Stimulated activated CD8-positive, alpha-beta memory T cell treated with anti-CD3 and anti-CD28 coated beads, Interleukin-15, amount 100 ng/mL, for 48 hours (primary cell): ENCODE measurements at places on chromosomes 12 and 14.

DNA sequence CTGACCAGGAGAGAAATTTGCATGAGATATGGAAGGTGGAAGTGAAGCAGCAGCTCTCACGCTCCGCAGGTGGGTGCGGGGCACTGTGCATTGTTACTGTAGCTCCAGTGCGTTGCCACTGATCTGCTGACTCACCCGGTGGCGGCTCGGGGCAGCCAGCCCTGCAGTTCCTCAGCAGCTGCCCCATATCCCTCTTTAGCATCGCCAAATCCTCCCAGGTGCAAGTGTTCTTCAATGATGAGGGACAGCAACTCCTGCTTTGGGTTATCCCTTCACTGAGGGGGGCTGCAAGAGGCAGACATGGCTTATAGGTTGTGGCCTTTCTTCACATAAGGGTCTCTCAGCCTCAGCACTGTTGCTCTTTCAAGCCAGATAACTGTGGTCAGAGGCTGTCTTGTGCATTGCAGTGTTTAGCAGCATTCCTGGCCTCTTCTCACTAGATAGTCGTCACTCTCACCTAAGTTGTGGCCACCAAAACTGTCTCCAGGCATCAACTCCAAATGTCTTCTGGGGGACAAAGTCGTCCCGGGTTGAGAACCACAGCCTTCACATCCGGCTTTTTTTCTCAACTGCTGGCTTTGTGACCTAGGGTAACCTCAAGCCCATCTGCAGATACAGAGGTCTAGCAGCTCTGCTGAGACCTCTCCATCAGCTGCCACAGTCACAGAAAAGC lies 180.8 kb downstream of the EFCAB11 start:
- peak; percentile 57 for DNase-seq

DNA sequence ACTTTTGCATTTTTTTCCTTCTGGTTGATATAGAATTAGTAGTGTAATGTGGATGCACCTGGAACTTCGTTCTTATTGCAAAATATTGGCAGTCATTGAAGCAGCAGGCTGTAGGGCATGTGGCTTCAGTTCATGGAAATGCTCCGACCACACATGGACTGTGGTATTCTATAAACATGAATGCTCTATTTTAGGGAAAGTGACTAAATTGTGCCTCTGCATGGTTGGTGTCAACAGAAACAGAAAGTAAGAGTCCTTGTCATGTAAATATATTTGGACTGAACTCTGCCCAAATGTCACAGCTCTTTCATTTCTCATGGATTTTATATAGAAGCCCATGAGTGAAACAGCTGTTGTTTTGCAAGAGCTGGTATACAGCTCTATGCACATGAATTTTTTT lies 917.0 kb downstream of the LRFN5 start:
- DNase-seq, result no peak

DNA sequence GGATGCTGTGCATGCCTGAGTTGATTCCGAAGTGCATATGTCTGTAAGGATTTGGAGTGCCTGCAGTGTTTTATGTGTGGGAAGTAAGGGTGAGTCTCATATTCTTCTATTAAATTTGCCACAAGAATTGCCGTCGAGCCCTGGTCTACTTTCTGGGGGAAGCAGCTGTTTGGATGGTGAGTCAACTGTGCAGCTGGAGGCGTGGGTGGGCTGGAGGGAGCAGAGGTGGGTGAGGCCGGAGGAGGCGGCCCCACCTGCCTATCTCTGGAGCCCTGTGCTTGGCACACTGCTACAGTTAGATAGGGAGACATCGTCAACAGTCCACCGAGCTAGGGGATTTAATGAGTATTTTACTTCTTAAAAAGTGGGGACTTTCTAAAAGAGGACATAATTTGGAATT lies 9.7 kb downstream of the GLRX5 start:
- no peak for DNase-seq

GRCh38 chr14:96095058-96095457 lies 55.9 kb downstream of the C14orf132 start:
- DNase-seq, result no peak

DNA sequence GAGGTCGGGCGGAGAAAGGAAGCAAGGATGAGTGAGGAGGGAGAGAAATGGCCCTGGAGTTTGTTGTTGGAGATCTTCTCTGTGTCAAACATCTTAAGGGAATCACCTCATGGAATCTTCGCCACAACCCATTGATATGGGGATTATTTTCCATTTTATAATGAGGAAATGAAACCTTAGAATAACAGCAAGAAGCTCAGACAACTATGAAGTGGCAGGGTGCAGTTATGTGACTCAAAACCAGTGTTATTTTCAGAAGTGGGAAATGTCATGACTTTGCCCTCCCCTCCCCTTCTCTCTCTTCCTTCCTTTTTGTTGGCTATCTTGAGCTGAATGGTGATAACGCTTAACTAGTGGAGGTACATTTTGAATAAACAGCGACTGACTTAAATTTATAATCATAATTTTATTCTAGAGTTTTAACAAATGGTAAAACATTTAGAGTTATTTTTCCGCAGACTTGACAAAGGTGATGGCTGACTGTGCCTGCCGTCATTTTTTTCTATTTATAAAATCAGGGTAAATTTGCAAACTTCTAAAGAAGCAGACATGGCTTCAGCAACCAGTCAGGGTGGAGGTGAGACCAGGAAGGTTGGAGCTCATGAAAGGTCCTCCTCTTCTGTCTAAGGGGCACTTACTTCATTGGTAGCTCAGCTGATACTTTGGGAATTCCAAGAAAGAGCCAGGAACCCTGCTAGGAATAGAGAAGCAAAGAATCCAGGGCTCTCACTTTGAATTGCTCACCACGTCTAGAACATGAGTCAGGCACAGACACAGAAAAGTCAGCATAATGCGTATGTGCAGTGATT lies 232.4 kb downstream of the RGS6 start:
- no peak for DNase-seq

GRCh38 chr12:116591855-116592637 lies 32.9 kb downstream of the MAP1LC3B2 start:
- no peak for DNase-seq

DNA sequence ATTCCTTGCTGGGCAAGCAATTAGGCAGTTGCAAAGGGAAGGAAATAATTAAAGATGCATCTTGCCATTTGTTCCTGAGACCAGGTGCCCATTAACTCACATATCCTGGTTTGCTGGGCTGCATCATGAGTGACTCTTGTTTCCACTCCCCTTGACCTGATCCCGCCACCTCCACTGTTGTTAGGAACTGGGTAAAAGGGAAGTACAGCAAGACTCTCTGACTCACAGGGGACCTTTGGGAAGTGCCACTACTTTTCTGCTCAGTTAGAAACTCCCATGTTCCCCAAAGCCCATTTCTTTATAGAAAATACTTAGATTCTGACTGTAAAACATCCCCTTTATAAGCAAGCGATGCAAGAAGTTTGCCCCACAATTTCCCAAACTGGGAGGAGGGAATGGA lies 186.0 kb upstream of the BCL2L14 start:
- no peak for DNase-seq

DNA sequence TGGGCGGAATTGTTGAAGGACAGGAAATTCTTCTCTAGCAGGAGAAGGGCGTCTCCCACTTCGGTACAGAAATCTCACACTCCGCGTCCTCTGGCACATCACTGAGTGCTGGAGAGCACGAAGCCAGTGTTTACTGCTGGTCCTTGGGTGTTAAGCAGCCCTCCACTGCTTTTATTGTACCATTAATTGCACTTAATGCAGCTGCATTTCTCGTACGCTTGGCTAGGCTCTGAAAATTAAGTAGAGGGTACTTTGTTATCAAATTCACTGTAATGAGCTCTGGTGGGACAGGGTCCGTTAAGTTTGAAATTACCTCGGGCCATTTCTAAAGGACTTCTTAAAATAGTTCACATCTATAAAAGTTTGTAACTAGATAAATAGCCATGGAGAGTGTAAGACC lies 411.2 kb downstream of the NPAS3 start:
- DNase-seq, result no peak

DNA sequence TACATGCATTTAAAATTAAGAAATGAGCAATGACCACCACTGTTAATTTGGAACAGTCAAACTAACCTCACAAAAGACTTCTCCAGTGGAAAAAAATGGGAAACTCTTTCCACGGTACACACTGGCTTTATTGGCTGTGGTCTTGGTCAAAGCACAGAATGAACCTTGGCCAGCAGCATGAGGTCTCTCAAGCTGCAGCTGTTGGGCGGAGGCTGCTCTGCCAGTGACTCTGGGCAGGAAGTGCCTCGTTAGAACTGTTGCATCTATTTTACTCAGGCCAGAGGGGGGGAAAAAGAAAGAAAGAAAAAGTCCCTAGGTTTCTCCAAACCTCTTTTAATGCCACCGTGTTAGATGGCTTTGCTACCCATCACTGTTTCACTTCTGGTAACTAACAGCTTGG lies 279.8 kb upstream of the DIO2 start:
- no peak for DNase-seq

GRCh38 chr12:79260923-79261322 lies 396.3 kb downstream of the SYT1 start:
- no peak for DNase-seq

GRCh38 chr12:80766210-80766609 lies 49.5 kb downstream of the MYF5 start:
- DNase-seq, result no peak

DNA sequence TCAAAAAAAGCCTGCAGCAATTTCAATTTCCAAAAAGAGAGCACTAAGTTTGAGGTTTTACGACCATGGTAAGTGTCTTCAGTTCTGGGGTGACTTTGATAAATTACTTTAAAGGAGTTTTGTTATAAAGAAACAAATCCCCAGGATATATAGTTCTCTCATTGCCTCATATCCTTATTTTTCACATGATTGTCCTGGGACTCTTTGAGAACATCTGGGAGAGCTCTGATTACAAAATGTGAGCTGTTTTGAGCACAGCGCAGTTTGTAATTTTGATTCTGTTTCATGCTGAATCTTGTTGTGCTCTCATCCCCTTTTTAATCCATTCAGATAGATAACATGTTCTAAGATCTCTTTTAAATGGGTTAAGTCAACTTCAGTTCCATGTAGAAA lies 67.7 kb upstream of the DCN start:
- no peak for DNase-seq
